ENCODE measurements at places on chromosomes 13 and 19.

DNA sequence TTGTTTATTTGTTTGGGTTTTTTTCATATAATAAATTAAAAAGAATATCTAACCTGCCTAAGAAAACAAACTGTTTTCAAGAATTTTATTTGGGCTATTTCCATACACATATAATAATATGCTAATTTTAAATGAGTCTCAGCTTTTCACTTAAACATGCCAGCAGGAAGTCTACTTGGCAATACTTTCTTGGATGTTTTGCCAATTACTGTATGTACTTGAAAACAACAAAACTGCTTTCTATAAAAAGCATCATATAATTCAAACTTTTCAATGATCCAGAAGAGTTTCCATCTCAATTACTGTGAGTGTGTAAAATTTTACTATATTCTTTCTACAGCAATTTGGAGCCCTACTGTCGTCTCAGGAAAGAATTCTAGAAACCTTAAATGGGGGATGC is 961.2 kb downstream of the PCDH17 start:
- DNase-seq: no peak

DNA sequence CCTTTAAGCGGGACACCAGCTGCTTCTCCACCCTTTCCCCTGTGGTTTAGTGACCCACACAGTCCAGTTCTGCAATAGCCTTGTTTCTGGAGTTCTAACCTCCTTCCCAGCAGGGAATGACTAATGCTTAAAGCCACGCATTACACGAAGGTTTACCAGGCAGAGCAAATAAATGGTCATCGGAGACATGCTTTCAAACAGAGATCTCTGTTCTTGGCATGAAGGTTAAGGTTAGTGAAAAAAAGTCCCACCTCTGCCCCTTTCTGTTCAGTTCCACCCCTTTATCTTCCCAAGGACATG is 25.3 kb upstream of the MEDAG start:
- no peak for DNase-seq

DNA sequence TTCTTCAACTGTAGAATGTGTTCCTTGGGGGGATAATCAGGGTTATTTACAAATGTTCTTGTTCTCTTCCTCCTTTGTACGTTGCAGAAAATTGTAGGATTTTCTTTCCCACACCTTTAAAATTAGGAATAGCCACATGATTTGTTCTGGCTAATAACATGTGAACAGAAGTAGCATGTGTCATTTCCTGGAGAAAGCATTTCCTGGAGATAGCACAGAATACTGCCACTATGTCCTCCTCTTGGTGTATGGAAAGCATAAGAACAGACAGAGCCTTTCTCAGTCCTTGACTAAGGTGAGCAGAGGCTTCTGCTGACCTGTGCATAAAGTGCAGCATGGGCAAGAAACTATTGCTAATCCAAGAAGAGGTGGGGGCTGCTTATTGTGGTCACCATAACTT is 101.8 kb downstream of the FAM216B start:
- no peak for DNase-seq

- no peak for DNase-seq
Observed at GRCh38 chr19:13963603-13964105, 11.3 kb downstream of the DCAF15 start.

DNA sequence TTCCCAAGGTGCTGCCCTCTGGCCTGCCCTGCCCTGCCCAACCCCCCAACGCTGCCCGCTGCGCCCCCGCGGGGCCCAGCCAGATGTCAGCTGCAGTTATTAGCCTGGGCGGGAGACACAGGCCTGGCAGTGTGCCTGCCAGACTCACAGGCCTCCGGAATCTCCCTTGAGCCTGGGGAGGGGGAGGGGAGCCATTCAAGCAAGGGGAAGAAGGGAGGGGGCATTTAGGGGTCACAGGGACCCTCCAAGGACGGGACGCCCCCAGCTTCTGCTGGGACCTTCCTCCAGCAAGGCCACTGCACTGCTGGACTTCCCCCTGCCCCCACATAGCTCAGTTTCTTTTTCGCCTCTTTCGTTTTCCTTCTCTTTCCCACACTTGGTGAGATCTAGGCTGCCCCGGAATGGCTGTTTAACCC is 2.6 kb upstream of the JUNB start:
- no peak for DNase-seq

DNA sequence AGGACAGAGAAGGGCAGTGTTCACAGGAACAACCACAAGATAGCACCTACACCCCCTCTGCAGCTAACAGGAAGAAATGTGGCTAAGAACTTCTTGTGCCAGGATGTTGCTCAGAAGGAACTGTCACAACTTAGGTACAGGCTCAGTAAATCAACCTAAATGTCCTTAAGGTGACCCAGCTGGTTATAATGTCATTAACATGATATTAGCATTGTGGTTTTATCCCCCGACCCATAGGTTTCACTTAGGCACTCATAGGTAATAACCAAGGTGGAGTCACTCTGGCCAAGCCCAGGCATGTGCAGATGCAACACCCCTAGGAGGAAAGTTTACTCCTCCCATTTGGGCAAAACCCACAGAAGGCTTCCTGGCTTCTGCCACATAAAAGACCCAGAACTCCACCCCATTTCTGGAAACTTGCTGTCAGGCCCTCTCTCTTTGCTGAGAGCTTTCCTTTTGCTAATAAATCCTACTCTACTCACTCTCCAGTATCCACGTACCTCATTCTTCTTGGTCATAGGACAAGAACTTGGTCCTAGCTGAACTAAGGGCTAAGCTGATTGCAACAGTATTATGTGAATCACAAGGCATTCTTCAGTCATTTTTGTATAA is 951.3 kb downstream of the SLITRK5 start:
- DNase-seq: peak; percentile 8

DNA sequence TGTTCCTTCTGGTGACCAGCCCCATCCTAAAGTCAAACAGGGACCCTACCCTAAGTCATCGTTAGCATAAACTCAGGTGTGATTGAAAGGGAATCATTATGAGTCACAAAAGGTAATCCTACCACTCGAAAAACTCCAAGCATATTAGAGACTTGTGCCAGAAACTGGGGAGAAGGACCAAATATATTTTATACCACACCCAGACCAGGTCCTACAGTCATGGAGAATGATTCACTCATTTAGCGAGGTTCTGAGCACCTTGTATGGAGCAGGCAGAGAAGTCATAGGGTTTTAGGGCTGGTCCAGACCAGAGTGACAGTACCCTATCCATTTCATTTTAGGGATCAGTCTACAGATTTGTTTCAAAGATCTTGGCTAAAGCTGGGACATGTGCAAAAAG is 149.5 kb downstream of the SLC7A1 start:
- DNase-seq: no peak

GRCh38 chr19:28501976-28502375 is 711.0 kb downstream of the UQCRFS1 start:
- DNase-seq: no peak

DNA sequence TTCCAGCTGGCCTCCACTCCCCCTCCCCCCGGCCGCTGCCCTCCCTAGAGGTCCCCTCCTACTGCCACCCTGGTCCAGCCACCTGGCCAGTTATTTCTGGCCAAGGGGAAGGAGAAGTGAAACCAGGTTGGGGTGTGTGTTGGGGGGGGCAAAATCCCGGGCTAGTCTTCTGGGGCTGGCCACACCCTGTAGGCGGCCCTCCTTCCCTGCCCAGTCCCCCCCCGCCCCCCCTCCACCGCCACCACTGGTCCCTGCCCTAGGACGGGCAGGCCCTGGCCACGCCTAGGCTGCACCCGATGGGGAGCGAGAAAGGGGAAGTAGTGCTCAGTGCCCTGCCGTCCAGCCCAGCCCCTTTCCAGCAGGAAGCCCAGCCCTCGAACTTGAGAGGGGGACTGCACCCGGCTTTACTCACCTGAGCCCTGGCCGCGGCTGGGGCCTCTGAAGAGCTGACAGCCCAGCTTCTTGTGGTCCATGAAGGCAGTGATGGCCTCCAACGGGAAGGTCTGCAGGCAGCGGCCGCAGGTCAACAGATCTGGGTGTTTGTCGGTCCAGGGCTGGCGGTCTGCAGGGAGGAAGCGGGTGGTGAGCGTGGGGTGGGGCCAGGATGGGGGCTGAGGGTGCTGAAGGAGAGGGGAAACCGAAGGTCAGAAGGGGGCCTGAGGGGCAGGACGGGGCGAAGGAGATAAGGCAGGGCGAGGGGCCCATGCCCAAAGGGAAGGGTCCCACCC is 813 bp downstream of the ZNF296 start:
- no peak for DNase-seq

GRCh38 chr19:7691497-7691896 is 10.4 kb downstream of the FCER2 start:
- DNase-seq: no peak

DNA sequence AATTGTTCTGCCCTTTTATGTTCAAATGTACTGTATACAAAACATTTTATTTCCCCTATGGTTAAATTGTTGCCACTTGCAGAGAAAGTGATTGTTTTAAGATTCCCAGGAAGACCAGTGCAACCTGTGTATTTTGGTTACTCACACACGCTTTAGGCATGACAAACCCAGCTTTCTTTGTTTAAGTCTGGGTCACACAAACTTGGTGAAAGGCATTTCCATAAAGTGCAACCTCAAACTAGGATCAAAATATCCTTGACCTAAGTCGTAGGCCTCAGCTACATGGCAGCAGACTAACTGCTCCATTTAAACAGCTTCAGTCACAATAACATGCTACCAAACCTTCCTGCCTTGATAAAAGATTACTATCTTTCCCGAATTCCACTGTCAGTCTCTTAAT is 639.0 kb upstream of the PRR20A start:
- no peak for DNase-seq

DNA sequence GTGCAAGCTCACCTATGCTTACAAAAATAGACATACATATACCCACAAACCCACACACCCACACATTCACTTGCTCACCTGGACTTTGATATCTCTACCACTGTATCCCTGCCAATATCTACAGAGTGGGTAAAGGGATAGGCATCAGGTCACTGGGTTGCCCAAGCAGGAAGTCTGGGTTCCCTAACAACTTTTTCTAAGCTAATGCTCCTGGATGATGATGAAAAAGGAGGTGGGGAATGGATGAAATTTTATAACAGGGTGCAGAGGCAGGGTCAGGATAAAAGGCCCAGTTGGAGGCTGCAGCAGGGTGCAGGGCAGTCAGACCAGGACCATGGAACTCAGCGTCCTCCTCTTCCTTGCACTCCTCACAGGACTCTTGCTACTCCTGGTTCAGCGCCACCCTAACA is at the start of gene CYP2B6:
Gene CYP2B6, plus strand, starts transcription at position 311 of the 410 bp plus-strand sequence. Its CDS starts 24 bp downstream, at position 335.
- no peak for DNase-seq

GRCh38 chr13:104895521-104895920 is 1639.9 kb downstream of the EFNB2 start:
- no peak for DNase-seq

DNA sequence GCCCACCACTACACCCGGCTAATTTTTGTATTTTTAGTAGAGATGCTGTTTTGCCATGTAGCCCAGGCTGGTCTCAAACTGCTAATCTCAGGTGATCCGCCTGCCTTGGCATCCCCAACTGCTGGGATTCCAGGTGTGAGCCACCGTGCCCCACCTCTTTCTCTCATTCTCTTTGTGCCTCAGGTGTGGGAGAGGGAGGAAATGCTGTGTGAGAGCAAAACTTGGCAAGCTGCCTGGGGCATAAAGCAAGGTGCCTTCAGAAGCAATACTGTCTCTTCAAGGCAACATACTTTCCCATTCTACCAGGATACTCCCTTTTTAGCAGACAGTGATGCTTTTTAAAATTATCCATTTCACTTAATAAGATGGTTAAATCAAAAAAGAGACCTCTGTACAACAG is 53.2 kb upstream of the RFC3 start:
- DNase-seq: no peak

GRCh38 chr13:49388091-49388635 is 55.7 kb downstream of the CAB39L start:
- no peak for DNase-seq

GRCh38 chr19:51749979-51750378 is 1.7 kb downstream of the FPR1 start:
- DNase-seq: no peak

DNA sequence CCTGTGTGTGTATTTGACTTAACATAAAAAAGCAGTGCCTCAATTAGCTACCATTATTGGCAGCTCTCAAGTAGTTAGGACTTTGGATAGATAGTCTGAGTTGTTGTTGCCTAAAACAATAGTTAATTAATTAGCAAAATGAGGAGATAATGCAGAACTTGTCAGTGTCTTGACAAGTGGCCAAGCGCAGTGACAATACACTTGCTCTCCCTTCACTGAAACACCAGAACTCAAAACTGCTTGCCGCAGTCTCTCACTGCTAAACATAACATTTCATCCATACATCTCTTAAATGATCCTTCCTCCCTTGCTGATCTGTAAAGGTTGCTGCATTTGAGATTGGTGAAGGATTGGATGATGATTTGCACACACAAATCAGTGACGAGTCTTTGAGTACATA is 61.7 kb downstream of the ARHGAP35 start:
- DNase-seq: no peak

DNA sequence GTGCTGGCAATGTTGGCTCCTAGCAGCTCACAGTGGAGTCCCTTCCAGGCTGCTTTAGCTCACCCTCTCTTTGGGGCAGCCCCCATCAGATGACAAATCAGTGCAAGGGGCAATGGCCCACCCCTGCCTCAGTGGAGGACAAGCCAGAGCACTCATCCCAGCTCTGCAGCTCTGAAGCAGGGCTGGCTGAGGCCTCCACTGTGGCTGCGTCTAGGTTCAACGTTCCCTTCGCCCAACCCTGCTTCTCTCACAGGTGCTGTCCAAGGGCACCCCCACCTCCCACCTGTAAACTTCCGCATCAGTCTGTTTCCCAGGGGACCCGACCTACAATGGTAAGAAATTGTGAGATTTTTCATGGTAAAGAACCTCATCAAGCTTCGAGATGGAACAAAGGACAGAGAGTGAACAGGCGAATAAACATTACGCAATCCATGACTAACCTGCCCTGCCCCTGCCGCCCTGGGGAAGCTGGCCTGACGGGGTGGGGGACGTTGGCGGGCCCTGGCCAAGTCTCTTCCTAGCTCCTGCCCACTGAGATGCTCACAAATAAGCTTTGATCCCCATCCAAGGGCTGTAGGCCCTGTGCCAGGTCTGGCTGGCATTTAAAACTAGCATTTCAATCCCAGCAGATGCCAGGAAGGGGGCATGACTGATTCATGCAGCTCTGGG is 40.5 kb downstream of the DZIP1 start:
- DNase-seq: no peak

- DNase-seq: no peak
Observed at GRCh38 chr19:58466089-58466759, 656 bp upstream of the ZNF324 start.

DNA sequence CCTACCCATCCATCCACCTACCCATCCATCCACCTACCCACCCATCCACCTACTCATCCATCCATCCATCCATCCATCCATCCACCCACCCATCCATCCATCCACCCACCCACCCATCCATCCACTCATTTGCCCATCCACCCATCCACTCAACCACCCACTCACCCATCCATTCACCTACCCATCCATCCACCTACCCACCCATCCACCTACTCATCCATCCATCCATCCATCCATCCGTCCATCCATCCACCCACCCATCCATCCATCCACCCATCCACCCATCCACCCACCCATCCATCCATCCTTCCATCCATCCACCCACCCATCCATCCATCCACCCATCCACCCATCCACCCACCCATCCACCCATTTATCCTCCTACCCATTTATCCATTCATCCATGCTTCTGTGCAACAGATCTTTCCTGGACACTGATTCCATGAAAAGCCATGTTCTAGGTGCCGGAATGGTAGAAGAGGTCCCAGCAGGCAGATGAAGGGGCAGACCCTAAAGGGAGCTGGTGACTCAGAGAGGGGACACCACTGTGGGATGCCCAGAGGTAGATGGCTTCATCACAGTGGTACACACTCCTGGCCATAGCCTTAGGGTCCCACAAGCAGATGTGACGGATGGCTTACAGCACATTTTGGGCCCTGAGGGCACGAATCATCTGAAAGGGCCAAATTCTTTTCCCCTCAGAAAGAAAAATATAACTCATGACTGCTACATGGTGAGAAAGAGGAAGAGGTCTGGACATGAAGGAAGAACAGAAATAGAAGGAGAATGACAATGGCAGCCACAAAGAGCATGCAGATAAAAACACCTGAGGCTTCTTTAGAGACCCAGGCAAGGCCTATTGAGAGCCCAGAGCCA is 76.0 kb downstream of the KCTD15 start:
- no peak for DNase-seq

Data from stimulated activated CD8-positive, alpha-beta memory T cell treated with anti-CD3 and anti-CD28 coated beads, Interleukin-4, amount 100 ng/mL, for 1 hour (primary cell).